ENCODE measurements at places on chromosomes 3 and 15.

- DNase-seq: no peak
These were observed 2.3 kb upstream of the BMF start for GRCh38 chr15:40110866-40111550.

DNA sequence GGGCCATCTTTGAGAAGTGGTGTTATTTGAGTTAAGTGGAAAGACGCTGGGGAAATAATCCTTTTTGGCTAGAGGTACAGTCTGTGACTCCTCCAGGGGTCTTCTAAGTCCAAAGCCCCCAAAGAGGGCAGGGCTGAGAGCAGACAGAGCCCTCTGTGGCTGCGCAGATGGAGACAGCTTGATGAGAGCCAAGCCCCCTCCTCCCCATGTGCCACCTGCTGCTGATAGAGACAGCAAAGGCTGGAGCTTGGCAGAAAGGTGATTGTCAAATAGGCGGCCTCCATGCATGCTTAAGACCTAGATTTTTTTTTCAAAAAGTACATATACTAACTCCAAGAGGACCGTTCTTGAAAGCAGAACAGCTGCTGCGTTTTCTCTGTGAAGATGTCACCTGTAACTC is 72.4 kb downstream of the CRYGS start:
- DNase-seq: no peak

GRCh38 chr15:69046781-69047180 is 32.3 kb downstream of the NOX5 start:
- DNase-seq: no peak

GRCh38 chr3:196177567-196177966 is 33.6 kb downstream of the ZDHHC19 start:
- no peak for DNase-seq

GRCh38 chr3:178714925-178715832 is 178.9 kb downstream of the KCNMB2 start:
- DNase-seq: no peak

DNA sequence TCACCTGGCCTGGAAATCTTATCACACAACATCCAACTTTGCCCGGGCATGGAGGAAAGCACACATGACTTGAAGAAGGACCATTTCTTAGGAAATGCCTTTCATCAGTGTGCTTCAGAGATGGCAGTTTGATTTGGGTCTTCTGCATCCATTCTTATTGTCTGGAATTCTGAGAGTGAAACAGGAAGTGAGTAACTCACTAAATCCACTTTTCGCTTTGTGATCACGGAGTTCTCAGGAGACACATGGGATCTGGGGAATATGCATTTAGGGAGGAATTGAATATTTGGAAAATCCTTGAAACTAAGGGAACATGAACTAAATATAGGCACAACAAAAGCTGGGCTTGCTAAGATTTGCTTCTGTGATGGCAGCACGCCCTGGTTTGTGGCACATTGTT is 212.5 kb upstream of the FEZF2 start:
- DNase-seq: no peak
